ENCODE measurements at places on chromosomes 16 and 17.
A peak's percentile ranks its signal among the peaks of the same experiment; 100 is the strongest.

DNA sequence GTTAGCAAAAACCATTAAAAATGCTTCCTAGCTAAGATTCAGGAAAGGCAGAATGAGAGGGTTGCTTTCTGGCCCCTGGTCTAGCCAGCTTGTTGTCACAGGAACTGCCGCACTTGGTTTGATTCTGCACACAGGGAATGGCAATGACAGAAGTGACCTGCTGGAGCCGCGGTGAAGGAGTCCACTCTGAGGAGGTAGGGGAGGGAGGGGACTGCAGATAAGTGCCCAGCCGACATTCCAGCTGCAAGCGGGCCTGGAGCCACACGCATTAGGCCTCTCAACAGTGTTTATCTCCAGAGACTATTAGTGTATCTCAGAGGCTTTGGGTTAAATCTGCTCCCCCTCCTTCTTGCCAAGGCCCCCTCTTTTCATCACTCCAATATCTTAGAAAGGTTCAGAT lies 38.6 kb downstream of the CDRT15 start:
- DNase-seq, result no peak

DNA sequence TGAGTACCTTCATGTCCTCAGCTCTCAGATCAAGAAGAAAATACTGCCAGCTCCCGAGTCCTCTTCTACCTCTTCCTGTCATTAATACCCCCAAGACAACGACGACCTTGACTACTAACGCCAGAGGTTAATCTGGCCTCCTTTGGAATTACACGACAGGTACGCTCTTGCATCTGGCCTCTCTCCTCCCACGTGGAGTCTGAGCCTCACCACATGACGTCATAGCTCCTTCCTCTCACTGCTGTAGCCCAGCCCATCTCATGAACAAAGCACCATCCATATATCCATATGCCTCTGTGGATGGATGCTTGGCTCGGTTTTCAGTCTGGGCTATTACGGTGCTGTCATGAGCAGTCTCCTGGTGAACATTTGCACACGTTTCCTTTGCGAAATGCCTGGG lies 110.2 kb upstream of the TNRC6C start:
- DNase-seq, result no peak

GRCh38 chr16:78463591-78463990 lies 364.1 kb downstream of the WWOX start:
- no peak for DNase-seq

DNA sequence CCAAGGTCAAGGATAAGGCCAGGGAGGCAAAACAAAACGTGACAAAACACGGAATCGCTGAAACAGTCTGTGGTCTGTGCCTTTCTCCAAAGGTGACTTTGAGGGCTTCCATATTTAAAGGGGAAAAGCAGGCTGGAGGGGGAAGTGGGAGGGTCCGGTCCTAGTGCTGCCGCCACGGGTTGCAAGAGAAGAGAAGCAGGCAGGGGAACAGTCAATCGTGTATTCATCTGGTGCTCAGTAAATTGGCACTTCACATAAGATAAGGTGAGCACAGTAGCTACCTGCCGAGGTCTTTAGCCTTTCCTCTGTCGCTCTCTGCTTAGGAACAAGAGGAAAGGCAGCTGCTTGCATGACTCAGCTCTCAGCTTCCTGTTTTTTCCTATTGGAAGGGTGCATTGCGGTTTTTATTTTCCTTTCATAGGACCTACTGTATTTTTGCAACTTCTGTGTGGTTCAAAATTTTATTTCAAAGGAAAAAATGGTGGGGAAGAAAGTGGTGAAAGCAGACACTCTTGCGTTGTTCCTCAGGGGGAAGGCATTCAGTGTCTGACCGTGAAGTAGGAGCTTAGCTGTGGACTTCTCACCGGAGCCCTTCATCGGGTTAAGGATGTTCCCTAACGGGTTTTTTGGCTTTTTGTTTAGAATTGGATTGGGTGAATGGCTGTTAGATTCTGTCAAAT lies 7.1 kb upstream of the LGALS3BP start:
- DNase-seq, result peak; percentile 92

DNA sequence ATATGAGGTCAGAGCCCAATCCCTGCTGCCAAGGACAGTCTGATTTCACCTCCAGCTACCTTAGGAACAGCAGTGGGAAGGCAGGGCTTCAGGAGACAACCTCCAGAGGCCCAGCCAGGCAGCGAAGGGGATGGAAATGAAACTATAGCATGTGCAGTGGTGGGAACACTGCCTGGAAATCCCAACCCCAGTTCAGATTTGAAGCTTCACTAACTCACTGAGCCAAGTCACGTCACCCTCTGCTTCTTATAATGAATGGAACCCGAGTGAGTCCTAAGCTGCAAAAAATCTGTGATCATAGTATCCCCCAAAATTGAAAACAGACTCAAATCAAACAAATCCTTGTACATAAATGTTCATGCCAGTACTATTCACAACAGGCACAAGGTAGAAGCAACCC lies 36.0 kb upstream of the SLC39A11 start:
- DNase-seq, result no peak

- no peak for DNase-seq
These were observed 337.0 kb upstream of the DYNLRB2 start for GRCh38 chr16:80203821-80204220.

- DNase-seq, result no peak
These were observed 6.2 kb downstream of the PHF12 start for GRCh38 chr17:28944862-28945741.

DNA sequence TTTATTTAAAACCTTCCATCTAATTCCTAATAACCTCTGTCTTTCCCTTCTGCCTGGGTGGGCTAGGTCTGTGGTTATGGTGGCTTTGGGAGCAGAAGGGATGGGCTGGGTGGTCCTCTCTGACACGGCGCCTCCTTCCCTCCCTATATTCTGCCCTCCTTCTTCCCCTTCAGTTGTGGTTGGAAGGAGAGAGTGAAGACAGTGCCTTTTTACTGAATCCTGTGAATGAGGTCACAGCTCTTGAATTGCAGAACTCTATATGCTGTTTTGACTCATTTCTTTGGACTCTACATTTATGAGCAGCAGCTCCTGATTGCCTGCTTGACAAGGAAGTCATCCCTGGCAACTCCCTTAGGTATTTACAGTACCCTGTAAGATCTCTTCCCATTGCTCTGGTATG lies 256.0 kb upstream of the ELAC2 start:
- no peak for DNase-seq

GRCh38 chr17:39026980-39027451 lies 59.8 kb upstream of the FBXO47 start:
- no peak for DNase-seq

DNA sequence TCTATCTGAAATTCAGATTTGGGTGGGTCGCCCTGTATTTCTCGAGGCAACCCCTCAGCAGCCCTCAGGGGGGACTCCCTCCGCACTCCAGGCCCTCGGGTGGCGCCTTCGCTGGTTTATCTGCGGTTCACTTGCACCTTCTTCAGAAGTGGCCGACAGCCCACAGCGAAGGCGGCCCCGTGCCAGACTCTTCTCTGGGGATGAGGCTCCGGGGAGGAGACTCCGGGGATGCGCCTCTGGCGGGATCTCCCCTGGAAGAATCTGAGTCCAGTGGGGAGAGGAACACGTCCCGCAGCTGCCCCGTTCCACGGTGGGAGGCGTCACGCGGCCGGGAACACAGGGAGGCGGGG lies 63.9 kb upstream of the DNAJA2 start:
- peak; percentile 74 for DNase-seq

- DNase-seq, result no peak
These were observed 30.1 kb upstream of the MED9 start for GRCh38 chr17:17446666-17447155.

DNA sequence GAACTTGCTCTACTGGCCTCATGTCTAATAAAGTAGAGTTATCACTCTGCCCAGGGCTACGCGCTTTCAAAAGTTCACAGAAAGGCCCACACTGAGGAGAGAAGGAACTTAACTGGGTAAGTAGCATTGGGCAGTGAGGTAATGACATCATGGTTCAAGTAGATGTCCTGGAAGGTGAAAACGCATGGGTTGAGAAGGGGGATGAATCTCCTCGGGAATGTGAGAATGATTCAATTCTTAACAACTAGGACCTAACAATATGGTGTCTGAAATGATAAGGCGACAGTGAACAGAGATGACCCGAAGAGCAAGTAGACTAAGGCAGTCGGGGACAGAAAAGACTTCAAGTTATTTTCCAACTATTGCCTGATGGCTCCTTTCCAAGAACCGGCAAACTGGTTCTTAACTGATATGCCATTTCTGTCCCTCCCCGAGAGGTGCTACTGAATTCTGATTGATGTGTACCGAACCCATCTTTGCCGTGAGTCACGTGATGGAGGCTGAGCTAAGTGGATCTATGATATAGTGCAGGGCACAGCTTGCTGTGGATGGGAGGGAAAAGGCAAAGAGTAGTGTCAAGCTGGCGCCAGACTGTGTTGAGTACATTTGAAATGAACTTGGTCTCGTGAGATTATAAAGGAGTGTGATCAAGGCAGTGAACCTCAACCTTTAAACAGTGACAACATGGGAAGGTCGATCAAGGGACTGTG lies 44.1 kb downstream of the MARCHF10 start:
- no peak for DNase-seq

DNA sequence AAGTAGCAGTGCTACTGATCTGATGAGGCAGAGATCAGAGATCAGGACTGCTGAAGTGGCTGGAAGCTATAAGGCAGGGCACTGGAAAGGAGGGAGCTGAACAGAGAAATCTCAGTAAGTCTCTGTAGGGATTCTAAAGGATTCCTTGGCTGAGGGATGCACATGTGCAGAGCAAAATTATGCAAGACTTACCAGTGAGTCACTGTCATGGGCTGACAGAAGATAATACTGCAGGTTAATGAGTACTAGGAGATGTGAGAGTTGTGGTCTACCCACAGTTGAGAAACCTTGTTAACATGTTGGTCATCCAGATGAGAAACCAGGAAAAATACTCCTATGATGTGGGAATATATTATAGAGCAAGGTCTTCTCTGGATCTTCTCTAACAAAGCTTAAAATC lies 378.1 kb downstream of the HAPSTR1 start:
- no peak for DNase-seq

DNA sequence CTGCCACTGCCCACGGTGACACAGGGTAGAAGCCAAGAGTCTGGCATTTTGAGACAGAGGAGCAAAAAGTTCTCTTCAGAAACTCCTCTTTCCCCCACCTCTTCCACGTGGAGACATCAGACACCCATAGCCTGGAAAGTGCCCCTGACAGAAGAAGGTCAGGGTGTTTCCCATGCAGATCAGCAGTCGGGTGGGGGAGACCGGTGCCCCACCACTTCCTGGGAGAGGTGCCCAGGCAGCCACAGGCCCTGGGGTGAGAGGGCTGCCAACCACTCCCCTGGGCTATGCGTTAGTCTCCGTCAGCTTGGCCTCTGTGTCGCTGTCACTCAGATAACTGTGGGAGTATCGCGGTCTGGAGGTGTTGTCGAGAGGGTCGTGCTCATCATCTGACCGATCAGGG lies 31.5 kb downstream of the PIPOX start:
- DNase-seq, result no peak

DNA sequence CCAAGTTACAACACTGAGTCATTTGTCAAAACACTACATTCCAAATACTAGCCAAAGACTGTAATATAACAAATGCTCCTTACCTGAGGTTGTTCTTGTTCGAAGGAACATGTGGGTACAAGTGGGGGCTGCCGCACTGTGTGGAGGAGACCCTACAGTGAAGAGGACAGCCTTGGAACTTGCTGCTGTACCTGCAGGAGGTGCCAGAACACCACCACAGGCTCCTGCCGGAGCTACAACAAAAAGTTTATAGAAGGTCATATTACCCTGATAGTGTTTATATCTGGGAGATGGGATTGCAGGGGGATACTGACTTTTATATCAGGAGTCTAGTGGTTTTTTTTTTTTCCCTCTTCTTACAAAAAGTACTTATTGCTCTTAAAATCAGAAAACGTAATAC lies 37.8 kb upstream of the ALDH3A1 start:
- no peak for DNase-seq

DNA sequence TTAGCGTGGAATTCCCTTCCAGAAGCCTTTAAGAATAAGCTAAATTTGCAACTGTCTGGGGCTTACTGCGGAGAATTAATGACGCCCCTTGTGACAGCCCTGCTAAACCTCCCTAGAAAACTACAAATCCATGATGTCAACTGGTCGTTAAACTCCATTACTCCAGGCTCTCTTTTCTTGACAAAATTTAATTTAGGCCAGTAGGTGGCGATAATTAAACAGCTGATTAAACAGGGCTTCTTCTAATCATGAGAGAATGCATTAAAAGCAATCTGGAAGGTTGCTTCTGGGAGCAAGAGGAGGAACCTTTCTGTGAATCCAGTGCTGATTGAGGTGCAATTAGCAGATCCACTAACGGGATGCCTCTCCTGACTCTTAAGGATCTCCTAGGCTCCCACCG lies 8.1 kb upstream of the NLRP1 start:
- peak; percentile 38 for DNase-seq

GRCh38 chr16:21598206-21598605 lies 1.2 kb upstream of the METTL9 start:
- DNase-seq, result no peak

DNA sequence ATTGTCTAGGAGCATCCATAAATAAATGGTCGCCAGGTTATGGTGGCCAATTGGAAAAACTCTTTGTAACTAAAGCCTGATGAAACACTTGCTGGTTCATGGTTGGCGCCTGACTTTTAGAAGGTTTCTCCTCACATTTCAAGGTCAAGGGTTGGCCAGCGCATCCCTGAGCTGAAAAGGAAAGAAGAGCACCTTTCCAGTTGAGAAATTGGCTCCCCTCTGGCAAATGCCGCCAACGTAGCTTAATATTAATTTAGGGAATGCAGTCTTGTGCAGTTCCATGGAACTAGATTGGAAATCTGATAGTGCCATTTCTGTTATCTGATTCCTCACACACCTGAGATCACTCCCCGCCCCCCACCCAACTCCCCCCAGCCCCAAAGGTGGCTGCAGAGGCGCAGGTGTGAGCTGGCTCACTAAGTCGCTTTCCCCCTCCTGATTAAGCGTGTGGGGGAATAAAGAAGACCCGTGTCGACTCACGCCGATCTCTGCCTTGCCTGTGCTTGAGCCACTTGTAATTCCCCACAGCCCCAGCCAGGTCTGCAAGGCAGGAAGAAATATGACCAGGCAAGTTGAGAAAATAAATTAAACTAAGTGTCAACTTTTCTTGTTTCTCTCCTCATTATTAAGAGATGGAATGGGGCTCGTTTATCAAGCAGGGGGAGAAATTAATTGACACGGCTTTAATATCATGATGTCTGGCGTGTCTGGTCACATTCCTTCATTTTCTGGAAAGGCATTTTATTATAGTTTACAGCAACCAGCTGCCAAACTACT lies 157.7 kb downstream of the CCDC182 start:
- DNase-seq, result no peak

DNA sequence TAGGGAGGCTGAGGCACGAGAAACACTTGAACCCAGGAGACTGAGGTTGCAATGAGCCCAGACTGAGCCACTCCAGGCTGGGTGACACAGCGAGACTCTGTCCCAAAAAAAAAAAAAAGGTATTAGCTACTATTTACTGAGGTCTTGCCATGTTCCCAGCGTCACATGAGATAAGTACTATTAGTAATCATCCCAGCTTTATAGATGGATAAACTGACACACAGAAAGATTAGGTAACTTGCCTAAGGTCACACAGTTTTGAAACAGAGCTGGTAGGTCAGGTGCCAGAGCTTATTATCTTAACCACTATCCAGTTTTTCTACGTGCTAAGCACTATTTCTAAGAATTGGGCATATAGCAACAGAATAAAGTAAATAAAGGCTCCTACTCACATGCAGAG lies 51.6 kb downstream of the TEX14 start:
- no peak for DNase-seq

- DNase-seq, result peak; percentile 55
These were observed at the start of gene QPRT for GRCh38 chr16:29678691-29679267. QPRT (plus strand) TSS chr16:29679180; CDS start chr16:29679198, 18 bp downstream.
